ENCODE measurements at places on chromosomes 3 and 15.
A peak's percentile ranks its signal among the peaks of the same experiment; 100 is the strongest.

DNA sequence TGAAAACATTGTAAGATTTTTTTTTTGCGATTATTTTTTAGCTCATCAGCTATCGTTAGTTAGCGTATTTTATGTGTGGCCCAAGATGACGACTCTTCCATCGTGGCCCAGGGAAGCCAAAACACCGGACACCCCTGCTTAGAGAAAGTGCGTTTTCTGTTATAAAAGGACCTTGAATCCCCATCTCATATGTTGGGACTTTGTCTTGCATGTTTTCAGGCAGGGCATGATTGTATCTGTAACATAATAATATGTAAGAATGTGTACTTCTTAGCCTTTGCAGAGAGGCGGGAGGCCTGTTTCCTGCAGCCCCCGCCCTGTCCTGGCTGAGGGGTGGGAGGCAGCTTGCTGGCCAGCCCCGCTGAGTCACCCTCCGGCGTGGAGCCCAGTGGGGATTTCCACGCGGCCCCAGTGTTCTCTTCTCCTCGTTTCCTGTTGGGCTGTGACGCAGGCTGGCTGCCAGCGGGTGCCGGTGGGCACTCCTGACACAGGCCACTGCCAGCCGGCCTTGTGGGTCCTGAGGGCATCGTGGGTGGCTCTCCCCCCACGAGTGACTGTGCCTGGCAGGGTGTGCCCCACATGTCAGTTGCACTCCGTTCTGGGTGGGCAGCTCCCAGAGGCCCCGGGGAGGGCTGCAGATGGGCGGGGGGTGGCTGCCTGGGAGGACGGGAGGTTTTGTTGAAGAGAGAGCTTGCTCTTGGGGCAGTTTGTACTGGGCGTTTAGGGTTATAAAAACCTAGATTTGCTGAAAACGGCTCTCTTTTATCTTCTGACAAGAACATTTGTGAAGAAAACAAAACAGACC is 55.6 kb downstream of the SMAD3 start:
- peak; percentile 93 for DNase-seq

GRCh38 chr15:40307421-40308211 is at the start of gene PLCB2:
Gene PLCB2 (minus strand): TSS chr15:40307935. CDS start chr15:40307672, 263 bp downstream.
- peak; percentile 91 for DNase-seq

DNA sequence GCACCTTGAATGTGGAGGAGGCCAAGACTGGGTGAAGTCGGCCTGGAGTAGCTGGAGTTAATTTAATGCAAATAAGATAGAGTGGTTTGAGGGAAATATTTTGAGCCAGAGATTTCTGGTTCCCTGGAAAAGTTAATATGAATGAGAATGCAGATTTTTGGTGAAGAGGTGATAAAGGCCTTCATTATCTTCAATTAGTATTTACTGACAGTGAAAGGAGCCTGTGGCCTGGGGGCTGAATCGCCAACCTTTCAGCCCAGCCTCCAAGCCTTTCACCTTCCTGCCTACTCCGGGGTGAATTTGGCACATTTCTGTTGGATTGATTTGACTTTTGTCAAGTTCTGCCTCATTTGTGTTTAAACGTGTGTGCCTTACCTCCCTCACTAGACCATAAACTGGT is 147.8 kb downstream of the SOX2 start:
- DNase-seq: no peak

DNA sequence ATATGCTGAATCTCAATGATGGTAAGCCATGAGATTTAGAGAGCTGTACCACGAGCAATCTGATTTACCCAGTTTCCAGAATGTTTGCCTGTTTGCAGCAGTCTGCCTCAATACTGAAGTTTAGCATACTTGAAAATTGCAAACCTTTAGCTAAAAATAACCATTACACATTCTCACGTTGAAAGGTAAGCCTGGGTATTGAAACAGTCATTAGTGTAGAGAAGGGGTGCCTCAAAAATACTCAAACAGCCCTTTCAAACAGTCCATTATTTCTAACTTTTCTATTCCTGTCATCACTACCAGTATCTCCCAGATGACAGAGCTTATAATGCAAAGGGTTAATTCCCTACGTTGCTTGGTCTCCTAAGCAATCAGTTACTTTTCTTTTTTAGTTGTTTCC is 111.8 kb upstream of the MBNL1 start:
- no peak for DNase-seq

DNA sequence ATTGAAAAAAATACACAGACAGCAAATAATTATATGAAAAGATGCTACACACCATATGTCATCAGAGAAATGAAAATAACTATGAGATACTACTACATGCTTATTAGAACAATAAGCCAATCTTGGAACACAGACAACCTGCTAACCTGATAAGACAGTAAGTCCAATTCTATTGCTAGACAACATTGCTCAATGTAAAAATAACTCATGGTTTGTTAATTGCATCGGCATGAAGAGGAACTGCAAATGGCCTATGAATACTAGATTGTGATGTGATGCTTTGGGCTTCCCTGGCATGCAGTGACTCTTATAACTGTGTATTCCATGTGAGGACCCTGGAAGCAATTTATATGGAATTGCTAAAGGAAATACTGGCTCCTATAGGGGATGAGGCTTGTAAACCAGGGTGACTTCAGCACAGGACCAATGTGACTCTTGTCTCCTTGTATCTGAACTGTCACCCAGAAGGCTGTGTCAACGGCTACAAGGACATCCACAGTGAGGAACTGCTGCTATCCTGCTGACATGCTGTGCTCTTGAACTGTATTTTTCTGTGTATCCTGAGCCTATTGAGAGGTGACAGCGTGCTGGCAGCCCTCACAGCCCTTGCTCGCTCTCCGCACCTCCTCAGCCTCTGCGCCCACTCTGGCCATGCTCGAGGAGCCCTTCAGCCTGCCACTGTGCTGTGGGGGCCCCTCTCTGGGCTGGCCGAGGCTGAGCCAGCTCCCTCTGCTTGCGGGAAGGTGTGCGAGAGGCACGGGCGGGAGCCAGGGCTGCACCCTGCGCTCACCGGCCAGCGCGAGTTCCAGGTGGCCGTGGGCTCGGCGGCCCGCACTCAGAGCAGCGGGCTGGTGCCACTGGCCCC is 385.7 kb downstream of the CNTN4 start:
- no peak for DNase-seq
